ENCODE measurements at places on chromosomes 11 and 22.

DNA sequence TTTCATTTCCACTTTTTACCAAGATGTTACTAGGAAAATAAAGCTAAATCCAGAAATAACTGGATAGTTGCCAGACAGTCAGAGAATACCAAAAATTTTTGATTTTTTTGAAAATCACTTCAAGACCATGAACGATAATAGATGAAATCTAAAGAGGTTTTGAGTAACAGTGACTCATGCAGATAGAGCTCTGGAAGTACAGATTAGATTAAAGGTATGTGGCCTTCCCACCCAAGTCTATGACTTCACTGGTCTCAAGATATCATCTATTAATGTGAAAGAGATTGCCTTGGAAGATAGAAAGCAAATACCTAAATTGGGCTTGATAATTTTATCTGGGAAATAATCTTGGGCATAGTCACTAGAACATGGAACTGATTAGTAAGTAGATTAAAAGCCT lies 415.9 kb downstream of the METTL15 start:
- H3K36me3 ChIP-seq, result no peaks in the 10 kb centered on the region
- H3K27ac ChIP-seq, result no peak overlapping the region
- no peaks in the 10 kb centered on the region for H3K27me3 ChIP-seq
- no peak overlapping the region for H3K4me3 ChIP-seq
- DNase-seq, result no peak

- no peaks in the 10 kb centered on the region for H3K36me3 ChIP-seq
- DNase-seq, result no peak
- no peaks in the 10 kb centered on the region for H3K27me3 ChIP-seq
- no peak overlapping the region for H3K27ac ChIP-seq
Measured at GRCh38 chr11:113059548-113059947, 98.3 kb downstream of the NCAM1 start.

- no peaks in the 10 kb centered on the region for H3K36me3 ChIP-seq
- H3K4me3 ChIP-seq, result no peak overlapping the region
- H3K27me3 ChIP-seq, result no peaks in the 10 kb centered on the region
- H3K4me1 ChIP-seq, result no peaks in the 10 kb centered on the region
- no peak for DNase-seq
Measured at GRCh38 chr11:26839911-26840698, 118.2 kb upstream of the SLC5A12 start.

DNA sequence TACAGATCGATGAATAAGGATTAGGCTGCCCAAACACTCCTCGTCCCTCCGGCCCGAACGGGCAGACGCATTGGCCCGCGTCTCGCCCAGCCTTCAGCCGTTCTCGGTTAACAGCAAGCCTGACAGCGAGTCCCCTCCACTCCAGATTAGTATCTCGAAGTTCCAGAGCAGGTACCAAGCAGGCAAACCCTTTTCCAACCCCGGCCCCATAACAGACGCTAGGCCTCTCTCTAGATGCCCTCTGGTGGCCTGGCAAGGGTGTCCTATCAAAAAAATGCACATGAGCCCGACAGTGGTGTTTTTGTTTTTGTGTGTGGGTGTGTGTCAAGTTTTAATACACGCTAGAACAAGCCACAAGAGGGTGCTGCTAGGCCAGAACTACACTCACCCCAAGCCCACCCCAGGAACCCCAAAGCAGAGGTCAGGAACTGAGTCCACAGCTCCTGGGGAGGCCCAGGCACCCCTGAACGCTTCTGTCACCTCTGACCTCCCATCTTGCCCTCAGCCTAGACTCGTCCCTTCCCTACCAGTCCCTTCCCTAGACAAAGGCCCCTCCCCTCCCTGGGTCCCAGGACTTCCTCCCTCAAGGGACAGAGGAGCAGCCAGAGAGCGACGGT lies 658 bp upstream of the ARFGAP2 start:
- peak overlapping the region; percentile 74 for H3K27ac ChIP-seq
- H3K27me3 ChIP-seq, result no peaks in the 10 kb centered on the region
- peaks cover 8% of the 10 kb centered on the region for H3K4me1 ChIP-seq
- DNase-seq, result peak; percentile 86
- H3K4me3 ChIP-seq, result peak overlapping the region; percentile 72

DNA sequence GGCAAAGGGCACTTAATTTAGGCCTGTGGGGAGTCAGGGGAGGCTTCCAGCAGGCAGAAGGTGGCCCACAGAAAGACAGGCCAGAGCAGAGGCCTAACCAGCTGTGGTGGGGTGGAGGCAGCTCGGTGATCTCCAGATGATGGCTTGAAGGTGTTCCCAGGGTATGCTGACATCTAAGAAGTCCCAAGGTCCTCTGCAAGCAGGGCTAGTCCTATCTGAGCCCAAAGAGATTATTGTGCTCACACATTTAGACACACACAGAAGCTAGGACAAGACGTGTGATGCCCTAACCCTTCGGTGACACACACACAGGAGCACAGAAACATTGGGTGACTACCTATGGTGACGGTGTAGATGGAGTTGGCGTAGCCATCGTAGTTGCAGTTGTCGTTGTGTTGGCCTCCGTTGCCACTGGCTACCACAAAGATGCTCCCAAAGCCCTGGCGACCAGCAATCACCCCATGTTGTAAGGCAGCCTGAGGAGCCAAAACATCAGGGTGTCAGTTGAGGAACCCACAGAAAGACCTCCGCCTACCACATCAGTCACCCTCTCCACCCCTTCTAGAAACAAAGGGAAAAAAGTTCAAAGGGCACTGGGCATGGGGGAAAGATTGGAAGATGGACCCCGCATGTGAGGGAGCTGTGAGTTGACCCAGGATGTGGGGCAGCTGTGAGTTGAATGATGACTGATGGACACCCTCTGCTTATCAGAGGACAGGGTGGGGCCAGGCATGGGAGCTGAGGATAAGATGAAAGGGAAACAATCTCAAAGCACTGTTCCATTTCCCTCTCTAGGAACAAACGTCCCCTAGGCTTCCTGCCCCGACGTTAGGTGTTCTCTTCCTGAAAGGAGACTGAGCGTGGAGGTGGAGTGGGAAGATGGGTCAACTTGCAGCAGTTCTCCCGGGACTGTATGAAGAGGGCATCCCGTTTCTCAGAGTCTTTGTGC lies 7.9 kb downstream of the PCSK7 start:
- no peak for DNase-seq
- H3K27ac ChIP-seq, result no peak overlapping the region
- no peak overlapping the region for H3K4me3 ChIP-seq
- H3K36me3 ChIP-seq, result peaks cover 30% of the 10 kb centered on the region

GRCh38 chr22:39364714-39365491 lies 15.1 kb downstream of the SYNGR1 start:
- no peak overlapping the region for H3K27ac ChIP-seq
- DNase-seq, result no peak

- H3K27ac ChIP-seq, result no peak overlapping the region
- no peaks in the 10 kb centered on the region for H3K36me3 ChIP-seq
- DNase-seq, result no peak
- peaks cover 86% of the 10 kb centered on the region for H3K27me3 ChIP-seq
- H3K4me3 ChIP-seq, result peak overlapping the region; percentile 56
Measured at GRCh38 chr22:19755722-19756287, 4.8 kb upstream of the TBX1 start.

DNA sequence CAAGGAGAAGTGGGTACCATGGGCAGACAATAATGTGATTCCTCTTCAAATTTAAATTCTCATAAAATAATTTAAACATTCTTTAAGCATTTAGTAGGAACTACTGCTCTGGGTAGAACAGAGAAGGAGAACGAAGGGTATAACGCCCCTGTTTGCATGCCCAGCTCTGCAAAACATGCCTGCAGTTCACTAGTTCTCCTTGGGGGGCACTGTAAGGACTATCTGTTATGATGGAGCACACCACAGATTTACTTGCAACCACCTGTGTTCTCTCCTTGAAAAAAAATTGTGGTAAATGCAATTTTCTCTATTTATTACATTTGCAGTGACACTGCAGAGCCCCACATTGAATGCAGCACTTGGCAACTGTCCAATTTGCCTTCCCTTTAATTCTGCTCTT lies 100.3 kb downstream of the GUCY1A2 start:
- no peaks in the 10 kb centered on the region for H3K27me3 ChIP-seq
- no peak overlapping the region for H3K4me3 ChIP-seq
- no peaks in the 10 kb centered on the region for H3K4me1 ChIP-seq
- H3K36me3 ChIP-seq, result no peaks in the 10 kb centered on the region
- peak; percentile 15 for DNase-seq

DNA sequence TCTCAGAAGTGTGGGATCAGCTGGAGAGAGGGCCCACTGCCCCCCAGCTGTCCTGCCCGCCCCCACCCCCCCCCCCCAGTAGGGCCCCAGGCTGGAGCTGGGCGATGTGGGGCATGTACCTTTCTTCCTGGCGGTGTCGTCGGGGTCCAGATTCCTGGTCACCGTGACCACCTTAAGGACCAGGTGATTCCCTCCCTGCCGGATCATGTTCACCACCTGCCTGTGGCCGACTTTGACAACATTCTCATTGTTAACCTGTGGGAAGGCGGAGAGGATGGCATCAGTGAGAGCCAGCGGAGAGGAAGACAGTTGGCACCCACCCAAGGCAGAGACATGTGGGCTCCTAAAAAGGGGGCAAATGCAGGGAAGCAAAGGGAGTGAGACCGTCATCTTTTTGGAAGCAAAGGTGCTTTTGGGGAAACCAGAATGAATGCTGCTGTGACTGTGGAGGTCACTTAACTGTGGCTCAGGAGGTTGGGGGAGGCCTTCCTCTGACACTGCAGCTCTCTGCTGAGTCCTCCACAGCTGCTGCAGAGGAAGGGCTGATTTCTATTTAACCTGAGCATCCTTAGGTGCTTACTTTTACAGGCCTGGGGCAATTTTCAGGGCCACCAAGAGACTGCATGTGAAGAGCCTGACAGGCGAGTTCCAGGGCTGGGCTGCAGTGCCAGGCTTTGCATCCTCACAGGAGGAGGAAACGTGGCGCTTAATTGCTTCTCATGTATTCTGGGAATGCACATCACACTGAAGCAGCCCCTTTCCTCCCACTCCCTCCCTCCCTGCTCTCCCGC lies 104.5 kb downstream of the CTTN start:
- peaks cover 6% of the 10 kb centered on the region for H3K4me1 ChIP-seq
- DNase-seq, result no peak
- H3K4me3 ChIP-seq, result no peak overlapping the region
- no peak overlapping the region for H3K27ac ChIP-seq

GRCh38 chr11:85869781-85870180 lies 14.6 kb downstream of the CCDC83 start:
- H3K27me3 ChIP-seq, result no peaks in the 10 kb centered on the region
- no peaks in the 10 kb centered on the region for H3K4me1 ChIP-seq
- no peak overlapping the region for H3K27ac ChIP-seq
- no peaks in the 10 kb centered on the region for H3K36me3 ChIP-seq
- DNase-seq, result no peak

- no peaks in the 10 kb centered on the region for H3K36me3 ChIP-seq
- peaks cover 64% of the 10 kb centered on the region for H3K27me3 ChIP-seq
- H3K4me3 ChIP-seq, result no peak overlapping the region
- DNase-seq, result no peak
- H3K4me1 ChIP-seq, result peaks cover 13% of the 10 kb centered on the region
- no peak overlapping the region for H3K27ac ChIP-seq
Measured at GRCh38 chr11:128696941-128697340, 3.1 kb downstream of the FLI1 start.

DNA sequence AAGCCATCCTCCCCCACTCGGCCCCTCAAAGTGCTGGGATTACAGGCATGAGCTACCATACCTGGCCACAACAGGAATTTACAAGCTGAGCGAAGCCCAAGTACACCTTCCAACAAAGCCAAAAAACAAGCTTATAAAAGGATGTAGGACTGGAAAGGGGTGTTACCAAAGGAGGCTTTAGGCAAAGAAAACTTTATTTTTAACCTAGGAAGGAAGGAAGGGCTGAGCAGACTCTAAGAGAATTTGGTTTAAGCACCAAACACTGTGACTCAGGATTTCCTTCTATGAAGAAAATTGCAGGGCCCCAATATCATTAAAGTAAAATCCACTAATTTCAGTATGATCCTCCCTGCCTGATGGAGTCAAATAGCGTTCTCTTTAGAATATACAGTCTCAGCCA lies 12.1 kb downstream of the DENND5A start:
- H3K27me3 ChIP-seq, result no peaks in the 10 kb centered on the region
- H3K4me3 ChIP-seq, result no peak overlapping the region

DNA sequence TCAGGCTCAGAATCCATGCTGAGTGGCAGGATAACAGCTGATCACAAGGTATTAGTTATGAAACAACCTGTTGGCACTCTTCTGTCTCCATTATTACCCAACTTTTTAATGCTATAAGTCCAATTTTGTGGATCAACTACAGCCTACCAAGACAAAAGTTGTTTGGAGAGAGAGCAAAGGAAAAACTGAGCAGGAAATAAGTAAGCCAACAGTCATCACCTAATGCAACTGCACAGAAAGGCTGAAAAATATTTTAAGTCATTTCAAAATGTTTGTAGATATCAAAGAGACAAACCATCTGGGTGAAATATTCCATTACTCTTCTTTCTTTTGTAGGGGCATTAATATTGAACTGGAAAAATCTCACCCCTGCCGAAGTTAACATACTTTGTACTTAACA lies 41.6 kb downstream of the FDX1 start:
- no peak overlapping the region for H3K27ac ChIP-seq
- no peaks in the 10 kb centered on the region for H3K27me3 ChIP-seq
- no peak for DNase-seq
- no peaks in the 10 kb centered on the region for H3K36me3 ChIP-seq
- no peak overlapping the region for H3K4me3 ChIP-seq

DNA sequence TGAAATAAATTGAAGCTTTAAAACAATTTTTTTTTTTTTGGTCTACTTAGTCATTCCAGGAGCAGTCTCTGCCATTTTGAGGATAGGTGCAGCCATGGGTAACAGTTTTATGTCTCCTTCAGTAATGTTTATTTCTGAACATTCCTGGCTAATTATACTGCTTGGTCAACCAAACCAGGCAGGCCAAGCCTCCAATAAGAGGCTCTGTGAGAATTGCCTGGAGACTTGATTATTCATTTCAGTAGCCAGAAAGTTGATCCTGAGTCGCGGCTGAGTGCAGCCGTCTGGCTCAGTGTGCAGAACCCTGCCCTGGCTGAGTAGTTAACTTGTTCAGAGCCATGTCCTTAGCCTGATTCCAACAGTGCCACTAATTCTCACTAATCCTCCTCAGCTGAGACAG lies 364.0 kb upstream of the FAT3 start:
- no peak overlapping the region for H3K4me3 ChIP-seq
- no peak for DNase-seq
- no peak overlapping the region for H3K27ac ChIP-seq
- no peaks in the 10 kb centered on the region for H3K27me3 ChIP-seq
- H3K4me1 ChIP-seq, result no peaks in the 10 kb centered on the region

- no peaks in the 10 kb centered on the region for H3K4me1 ChIP-seq
- peaks cover 24% of the 10 kb centered on the region for H3K36me3 ChIP-seq
- DNase-seq, result peak; percentile 77
- H3K27me3 ChIP-seq, result no peaks in the 10 kb centered on the region
- no peak overlapping the region for H3K4me3 ChIP-seq
Measured at GRCh38 chr11:66363805-66364535, 7.6 kb downstream of the SLC29A2 start.

DNA sequence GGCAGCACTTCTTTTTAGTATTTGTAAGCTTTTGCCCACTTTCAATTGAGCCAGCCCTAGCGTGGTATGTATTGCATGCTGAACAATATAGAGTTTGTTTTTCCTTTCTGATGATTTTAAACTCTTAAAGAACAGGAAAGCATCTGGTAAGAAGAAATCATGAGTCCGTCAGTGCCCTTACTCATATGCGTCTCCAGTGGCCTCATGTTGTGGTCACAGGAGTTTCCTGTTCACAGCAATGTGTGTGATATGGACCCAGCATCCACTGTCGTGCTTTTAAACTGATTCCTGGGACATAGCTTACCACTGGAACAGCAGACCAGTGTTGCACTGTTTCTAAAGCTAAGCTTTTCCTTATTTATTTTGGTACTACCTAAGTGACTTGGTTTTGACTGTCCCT lies 40.1 kb downstream of the BID start:
- no peaks in the 10 kb centered on the region for H3K4me1 ChIP-seq
- no peak for DNase-seq
- peaks cover 6% of the 10 kb centered on the region for H3K36me3 ChIP-seq
- H3K27ac ChIP-seq, result no peak overlapping the region
